Vagina (tissue), 2 donors: ENCODE measurements at places on chromosomes 16 and 17. TPM values are rescaled to one million over a fixed set of nuclear protein-coding genes. Genes with fewer than 3 reads are reported as not detected.

CHST6 gene
- 0.25 TPM for total RNA-seq

DNA sequence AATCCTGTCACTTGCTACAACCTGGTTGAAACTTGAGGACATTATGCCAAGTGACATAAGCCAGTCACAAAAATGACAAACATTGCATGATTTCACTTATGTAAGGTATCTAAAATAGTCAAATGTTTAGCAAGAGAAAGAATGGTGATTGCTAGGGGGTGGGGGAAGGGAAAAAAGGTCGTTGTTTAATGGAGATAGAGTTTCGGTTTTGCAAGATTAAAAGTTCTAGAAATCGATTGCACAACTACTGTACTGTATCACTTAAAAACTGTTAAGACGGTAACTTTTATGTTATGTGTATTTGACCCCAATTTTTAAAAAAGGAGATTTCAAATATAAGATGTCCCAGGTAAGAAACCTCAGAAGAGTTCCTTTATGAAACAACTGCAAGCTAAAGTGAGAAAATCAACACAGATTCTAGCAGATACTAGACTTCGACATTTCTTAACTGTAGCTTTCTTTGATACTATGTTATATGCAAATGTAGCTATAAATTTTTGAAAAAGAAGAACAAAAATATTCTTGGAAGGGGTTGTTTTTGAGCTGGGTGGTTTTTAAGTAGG is 5.9 kb downstream of the MEOX1 start:
- DNase-seq, result no peak

GRCh38 chr17:63278728-63279442 is 167.2 kb downstream of the CYB561 start:
- no peak for DNase-seq

DNA sequence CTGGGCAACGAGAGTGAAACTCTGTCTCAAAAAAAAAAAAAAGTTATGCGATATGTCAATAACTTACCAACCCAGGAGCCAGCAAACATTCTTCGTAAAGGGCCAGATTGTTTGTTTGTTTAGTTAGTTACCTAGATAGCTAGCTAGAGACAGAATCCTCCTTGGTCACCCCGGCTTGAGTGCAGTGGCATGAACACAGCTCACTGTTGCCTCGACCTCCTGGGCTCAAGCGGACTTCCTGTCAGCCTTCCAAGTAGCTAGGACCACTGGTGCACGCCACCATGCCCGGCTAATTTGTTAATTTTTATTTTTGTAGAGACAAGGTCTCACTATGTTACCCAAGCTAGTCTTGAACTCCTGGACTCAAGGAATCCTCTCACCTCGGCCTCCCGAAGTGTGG is 113.0 kb downstream of the LITAF start:
- DNase-seq, result no peak

GRCh38 chr17:17073030-17073564 is 30.8 kb downstream of the MPRIP start:
- no peak for DNase-seq
